ENCODE measurements at places on chromosomes 12 and 14. TPM values are rescaled to one million over a fixed set of nuclear protein-coding genes. Genes with fewer than 3 reads are reported as not detected.

The TAS2R14 gene
- 1.6 TPM for total RNA-seq

The CD27 gene
- not detected for total RNA-seq

The LHX5 gene
- not detected for total RNA-seq

The SPX gene
- total RNA-seq: 203 TPM

The RNASE7 gene
- total RNA-seq: 11.8 TPM

The KRT77 gene
- not detected for total RNA-seq

The NKX2-1 gene
- total RNA-seq: not detected

The SAMD15 gene
- total RNA-seq: 0.86 TPM

The BTBD6 gene
- 16.7 TPM for total RNA-seq

The HOMEZ gene
- 6.6 TPM for total RNA-seq

The KRT7 gene
- total RNA-seq: 3,360 TPM

The PIWIL1 gene
- not detected for total RNA-seq

The KCNJ8 gene
- not detected for total RNA-seq

The PRIMA1 gene
- 0.07 TPM for total RNA-seq

The KCNK13 gene
- total RNA-seq: not detected

The P3H3 gene
- total RNA-seq: 1.3 TPM

The ACRBP gene
- 0.30 TPM for total RNA-seq

The GLS2 gene
- 3.9 TPM for total RNA-seq

The AQP2 gene
- total RNA-seq: not detected

The C3AR1 gene
- total RNA-seq: not detected

The PELI2 gene
- total RNA-seq: 0.19 TPM

The TAS2R10 gene
- 2.1 TPM for total RNA-seq

The TAS2R19 gene
- total RNA-seq: 3.4 TPM

The DNAJC22 gene
- 0.25 TPM for total RNA-seq

The CLEC2B gene
- 1.8 TPM for total RNA-seq

The SLC35F4 gene
- not detected for total RNA-seq

The TMCC3 gene
- 7.0 TPM for total RNA-seq

The USP44 gene
- total RNA-seq: not detected

The NPFF gene
- not detected for total RNA-seq

The NRXN3 gene
- not detected for total RNA-seq

The CLEC4D gene
- not detected for total RNA-seq

The FAIM2 gene
- total RNA-seq: not detected

The RPL10L gene
- not detected for total RNA-seq

The FAM186B gene
- total RNA-seq: 0.30 TPM

The PTPRB gene
- total RNA-seq: 0.69 TPM

The TAS2R13 gene
- 0.68 TPM for total RNA-seq

The SOAT2 gene
- not detected for total RNA-seq

The CSRP2 gene
- total RNA-seq: 2.0 TPM

The FSCB gene
- total RNA-seq: not detected

The KCNA5 gene
- not detected for total RNA-seq

The CCDC197 gene
- not detected for total RNA-seq

The LPAR5 gene
- total RNA-seq: 2.5 TPM

The MYRFL gene
- total RNA-seq: not detected

The GNG2 gene
- 0.64 TPM for total RNA-seq

The MUCL1 gene
- not detected for total RNA-seq

The LALBA gene
- not detected for total RNA-seq

The MTA1 gene
- total RNA-seq: 154 TPM

The NAV3 gene
- 7.1 TPM for total RNA-seq

The SLC17A8 gene
- total RNA-seq: not detected

The CLEC4E gene
- total RNA-seq: not detected

The SYNDIG1L gene
- total RNA-seq: not detected

The HOXC6 gene
- total RNA-seq: 11.5 TPM

The KRT6C gene
- 0.19 TPM for total RNA-seq
